Adrenal gland (tissue), 19 donors: ENCODE measurements at places on chromosomes 1 and 21. TPM values are rescaled to one million over a fixed set of nuclear protein-coding genes. Genes with fewer than 3 reads are reported as not detected.

Gene BCAN
- 36.3 TPM for total RNA-seq

Gene EPB41
- 35.3 TPM for total RNA-seq

Gene WLS
- 59.1 TPM for total RNA-seq

Gene DIPK1A
- total RNA-seq: 3.3 TPM

Gene GPR25
- 0.69 TPM for total RNA-seq

Gene OR2G2
- total RNA-seq: not detected

Gene CR2
- 0.06 TPM for total RNA-seq

Gene HES4
- 3.1 TPM for total RNA-seq

Gene ENTREP3
- total RNA-seq: 39.5 TPM

Gene KANK4
- 0.28 TPM for total RNA-seq

Gene DIRAS3
- total RNA-seq: 34.7 TPM

Gene VWA5B1
- total RNA-seq: not detected

Gene DYNLT5
- 0.21 TPM for total RNA-seq

Gene NMNAT2
- total RNA-seq: 0.79 TPM

Gene S100A7
- total RNA-seq: not detected

Gene SPATA46
- total RNA-seq: not detected

Gene OR4F29
- 0.22 TPM for total RNA-seq

Gene IRF6
- 35.9 TPM for total RNA-seq

Gene OR2T29
- not detected for total RNA-seq

Gene PCNX2
- 6.1 TPM for total RNA-seq

Gene TSTD1
- total RNA-seq: 108 TPM

Gene CNTN2
- total RNA-seq: not detected

Gene C1QB
- 488 TPM for total RNA-seq

Gene KLHDC7A
- total RNA-seq: not detected

Gene SPRR3
- not detected for total RNA-seq

Gene NBPF4
- 0.14 TPM for total RNA-seq

Gene ESRRG
- 14.3 TPM for total RNA-seq
